ENCODE measurements at places on chromosomes 4 and X. TPM values are rescaled to one million over a fixed set of nuclear protein-coding genes. Genes with fewer than 3 reads are reported as not detected.

GRCh38 chrX:133516686-133517085, 101.4 kb upstream of the GPC4 start:
- DNase-seq, result no peak
- no peak overlapping the region for H3K27ac ChIP-seq
- no peaks in the 10 kb centered on the region for H3K27me3 ChIP-seq
- H3K36me3 ChIP-seq, result no peaks in the 10 kb centered on the region
- H3K4me1 ChIP-seq, result no peaks in the 10 kb centered on the region

Gene TXK
- 12.5 TPM for total RNA-seq

GRCh38 chr4:5715357-5715756, 4.4 kb downstream of the EVC start:
- no peak overlapping the region for H3K4me3 ChIP-seq
- no peak overlapping the region for H3K27ac ChIP-seq
- H3K4me1 ChIP-seq, result peaks cover 5% of the 10 kb centered on the region
- peaks cover 20% of the 10 kb centered on the region for H3K27me3 ChIP-seq
- peaks cover 1% of the 10 kb centered on the region for H3K36me3 ChIP-seq

Gene PRRG1
- total RNA-seq, result not detected

Gene F8A2
- total RNA-seq, result not detected

GRCh38 chr4:45869184-45869583, 254.7 kb downstream of the GABRG1 start:
- no peaks in the 10 kb centered on the region for H3K36me3 ChIP-seq
- no peaks in the 10 kb centered on the region for H3K27me3 ChIP-seq
- H3K4me3 ChIP-seq, result no peak overlapping the region
- no peak overlapping the region for H3K27ac ChIP-seq
- DNase-seq, result no peak
- no peaks in the 10 kb centered on the region for H3K4me1 ChIP-seq

- H3K27ac ChIP-seq, result no peak overlapping the region
- H3K4me1 ChIP-seq, result no peaks in the 10 kb centered on the region
- H3K4me3 ChIP-seq, result no peak overlapping the region
- DNase-seq, result no peak
- no peaks in the 10 kb centered on the region for H3K27me3 ChIP-seq
Measured at GRCh38 chr4:84647312-84647884, 64.5 kb downstream of the CDS1 start.

- no peak for DNase-seq
- H3K27ac ChIP-seq, result no peak overlapping the region
- no peaks in the 10 kb centered on the region for H3K36me3 ChIP-seq
- no peaks in the 10 kb centered on the region for H3K27me3 ChIP-seq
- no peaks in the 10 kb centered on the region for H3K4me1 ChIP-seq
Measured at GRCh38 chr4:85672116-85672515, 197.2 kb downstream of the ARHGAP24 start.

Gene ERCC6L
- 7.4 TPM for total RNA-seq

GRCh38 chr4:16265820-16266219, 39.5 kb upstream of the TAPT1 start:
- DNase-seq, result no peak
- no peaks in the 10 kb centered on the region for H3K36me3 ChIP-seq
- no peaks in the 10 kb centered on the region for H3K27me3 ChIP-seq
- no peak overlapping the region for H3K4me3 ChIP-seq
- no peak overlapping the region for H3K27ac ChIP-seq

- H3K4me3 ChIP-seq, result no peak overlapping the region
- peaks cover 5% of the 10 kb centered on the region for H3K4me1 ChIP-seq
- DNase-seq, result no peak
- no peak overlapping the region for H3K27ac ChIP-seq
Measured at GRCh38 chr4:37732526-37733186, 46.5 kb upstream of the RELL1 start.

Gene USP17L5
- total RNA-seq, result not detected

DNA sequence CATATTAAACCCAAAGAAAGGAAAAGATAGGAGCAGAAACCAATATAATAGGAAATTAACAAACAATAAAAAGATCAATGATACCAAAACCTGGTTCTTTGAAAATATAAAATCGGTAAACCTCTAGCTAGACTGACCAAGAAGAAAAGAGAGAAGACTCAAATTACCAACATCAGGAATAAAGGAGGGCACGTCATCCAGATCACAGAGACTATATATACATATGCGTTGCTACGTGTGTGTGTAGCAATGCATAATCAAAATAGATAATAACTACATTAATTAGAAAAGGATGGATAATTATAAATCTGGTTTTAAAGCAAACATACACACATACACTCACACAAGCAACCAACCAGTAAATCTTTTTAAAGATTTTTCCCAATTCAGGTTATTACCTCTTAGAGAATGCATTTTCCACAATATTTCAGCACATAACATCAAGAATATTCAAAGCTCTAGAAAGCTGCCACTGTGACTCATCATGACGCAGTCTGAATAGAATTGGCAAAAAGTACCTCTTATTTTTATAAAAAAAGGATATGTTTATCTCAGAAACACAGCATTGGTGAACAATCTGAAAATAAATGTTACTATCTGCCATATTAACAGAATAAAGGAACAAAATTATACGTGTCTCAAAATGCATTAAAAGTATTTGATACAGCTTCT, 41.4 kb upstream of the USP9X start:
- H3K27me3 ChIP-seq, result peaks cover 3% of the 10 kb centered on the region
- no peak for DNase-seq
- no peaks in the 10 kb centered on the region for H3K36me3 ChIP-seq
- no peaks in the 10 kb centered on the region for H3K4me1 ChIP-seq
- H3K27ac ChIP-seq, result no peak overlapping the region
- H3K4me3 ChIP-seq, result no peak overlapping the region

Gene ZNF141
- total RNA-seq, result 23.4 TPM

- no peak for DNase-seq
- H3K4me3 ChIP-seq, result no peak overlapping the region
- H3K27ac ChIP-seq, result no peak overlapping the region
- H3K4me1 ChIP-seq, result peaks cover 7% of the 10 kb centered on the region
- H3K27me3 ChIP-seq, result no peaks in the 10 kb centered on the region
Measured at GRCh38 chr4:39304651-39305050, 61.5 kb downstream of the RFC1 start.

Gene EFHC2
- total RNA-seq, result not detected

DNA sequence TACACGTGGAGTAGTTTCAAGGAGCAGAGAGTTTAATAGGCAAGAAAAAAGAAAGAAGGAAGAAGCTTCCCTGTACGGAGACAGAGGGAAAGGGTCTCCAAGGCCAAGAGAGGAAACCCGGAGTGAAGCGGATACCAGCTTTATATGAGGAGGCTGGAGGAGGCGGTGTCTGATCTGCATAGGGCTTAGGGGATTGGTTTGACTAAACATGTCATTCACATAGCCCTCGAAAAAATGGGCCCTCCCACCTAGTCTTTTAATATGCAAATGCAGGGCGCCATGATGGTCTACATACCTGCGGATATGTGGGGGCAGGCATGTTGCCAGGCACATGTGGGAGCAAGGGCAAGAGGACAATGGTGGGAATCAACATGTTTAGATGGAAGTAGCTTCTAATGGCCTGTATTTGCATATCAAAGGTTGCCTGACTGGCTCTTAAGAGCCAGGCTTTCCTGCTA, 103.1 kb upstream of the UGT8 start:
- H3K27ac ChIP-seq, result no peak overlapping the region
- no peak overlapping the region for H3K4me3 ChIP-seq
- H3K36me3 ChIP-seq, result no peaks in the 10 kb centered on the region
- no peaks in the 10 kb centered on the region for H3K27me3 ChIP-seq
- DNase-seq, result no peak

GRCh38 chrX:149648932-149649331, 17.3 kb upstream of the TMEM185A start:
- no peak overlapping the region for H3K27ac ChIP-seq
- H3K36me3 ChIP-seq, result no peaks in the 10 kb centered on the region
- H3K4me1 ChIP-seq, result peaks cover 6% of the 10 kb centered on the region

DNA sequence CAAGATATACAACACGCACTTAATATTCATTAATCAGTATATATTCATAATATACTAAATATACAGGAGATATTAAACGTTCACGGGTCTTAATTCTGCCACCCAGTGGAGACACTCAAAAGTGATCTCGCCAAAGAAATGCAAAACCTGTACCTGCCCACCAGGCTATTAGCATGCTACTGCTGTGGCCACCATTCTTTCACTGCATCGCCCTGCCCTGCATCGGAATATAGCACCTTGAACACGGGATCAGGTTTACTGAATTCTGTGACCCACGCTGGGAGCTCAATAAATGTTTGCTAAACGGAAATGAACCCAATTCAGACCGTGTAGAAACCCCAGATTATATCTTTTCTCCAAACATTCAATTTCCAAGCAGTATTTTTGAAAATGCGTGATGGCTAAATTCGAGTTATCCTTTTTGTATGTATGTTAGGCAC, 840 bp upstream of the CLCN3 start:
- H3K4me1 ChIP-seq, result peaks cover 64% of the 10 kb centered on the region
- no peaks in the 10 kb centered on the region for H3K27me3 ChIP-seq
- H3K36me3 ChIP-seq, result peaks cover 1% of the 10 kb centered on the region
- peak; percentile 35 for DNase-seq

Gene SPANXA2
- not detected for total RNA-seq

- no peak overlapping the region for H3K27ac ChIP-seq
- H3K4me3 ChIP-seq, result no peak overlapping the region
- H3K36me3 ChIP-seq, result no peaks in the 10 kb centered on the region
- H3K27me3 ChIP-seq, result no peaks in the 10 kb centered on the region
Measured at GRCh38 chr4:19510993-19511392, 740.7 kb upstream of the SLIT2 start.

GRCh38 chr4:76585897-76586360, 150.9 kb downstream of the SHROOM3 start:
- no peak for DNase-seq
- no peak overlapping the region for H3K4me3 ChIP-seq
- peaks cover 59% of the 10 kb centered on the region for H3K27me3 ChIP-seq
- H3K4me1 ChIP-seq, result no peaks in the 10 kb centered on the region
- H3K27ac ChIP-seq, result no peak overlapping the region

Gene PABPC1L2B
- not detected for total RNA-seq

Gene TEX11
- 0.12 TPM for total RNA-seq

- H3K27me3 ChIP-seq, result peaks cover 3% of the 10 kb centered on the region
- H3K4me3 ChIP-seq, result no peak overlapping the region
- no peaks in the 10 kb centered on the region for H3K4me1 ChIP-seq
Measured at GRCh38 chrX:12080265-12080664, 58.0 kb upstream of the FRMPD4 start.

Gene FABP2
- total RNA-seq, result not detected

- H3K36me3 ChIP-seq, result no peaks in the 10 kb centered on the region
- H3K4me1 ChIP-seq, result no peaks in the 10 kb centered on the region
- no peaks in the 10 kb centered on the region for H3K27me3 ChIP-seq
- no peak for DNase-seq
Measured at GRCh38 chrX:145292218-145292617, 44.9 kb downstream of the SPANXN1 start.

GRCh38 chr4:103451341-103451740, 253.2 kb upstream of the CENPE start:
- no peaks in the 10 kb centered on the region for H3K36me3 ChIP-seq
- no peak for DNase-seq

DNA sequence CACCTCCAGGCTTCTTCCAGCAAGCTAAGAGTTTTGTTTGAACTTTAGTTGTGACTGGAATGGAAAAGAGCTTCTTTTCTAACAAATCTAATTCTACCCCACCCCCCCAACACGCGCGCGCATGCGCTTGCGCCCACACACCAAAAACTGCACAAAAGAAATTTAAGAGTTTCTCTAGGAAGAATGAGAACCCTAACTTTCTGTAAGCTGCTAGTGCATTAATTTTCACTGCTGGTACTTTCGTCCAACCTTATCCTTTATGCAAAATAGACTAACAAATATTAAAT, 9.0 kb upstream of the INTU start:
- no peaks in the 10 kb centered on the region for H3K36me3 ChIP-seq
- DNase-seq, result no peak
- peaks cover 7% of the 10 kb centered on the region for H3K4me1 ChIP-seq
- H3K4me3 ChIP-seq, result peak overlapping the region; percentile 26
- H3K27ac ChIP-seq, result no peak overlapping the region
- H3K27me3 ChIP-seq, result peaks cover 30% of the 10 kb centered on the region

DNA sequence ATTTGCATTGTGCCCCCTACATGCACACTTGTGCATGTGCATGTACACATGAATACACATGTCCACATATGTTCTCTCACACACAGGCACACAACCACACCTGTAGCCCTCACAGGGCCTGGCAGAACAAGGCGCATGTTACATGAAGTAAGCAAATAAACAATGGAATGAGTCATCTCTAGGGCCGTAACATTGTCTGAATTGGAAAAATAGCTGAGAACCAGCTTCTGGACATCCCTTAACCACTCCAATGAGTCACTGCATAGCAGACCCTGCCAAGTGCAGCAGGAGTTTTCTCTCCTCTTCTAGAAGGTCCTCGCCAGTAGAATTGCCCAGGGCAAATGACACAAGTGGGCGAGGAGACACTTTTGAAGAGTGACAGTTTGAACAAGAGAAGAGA, 66.1 kb downstream of the MAGEA10 start:
- H3K4me3 ChIP-seq, result no peak overlapping the region
- DNase-seq, result no peak
- H3K27ac ChIP-seq, result no peak overlapping the region
- no peaks in the 10 kb centered on the region for H3K27me3 ChIP-seq

DNA sequence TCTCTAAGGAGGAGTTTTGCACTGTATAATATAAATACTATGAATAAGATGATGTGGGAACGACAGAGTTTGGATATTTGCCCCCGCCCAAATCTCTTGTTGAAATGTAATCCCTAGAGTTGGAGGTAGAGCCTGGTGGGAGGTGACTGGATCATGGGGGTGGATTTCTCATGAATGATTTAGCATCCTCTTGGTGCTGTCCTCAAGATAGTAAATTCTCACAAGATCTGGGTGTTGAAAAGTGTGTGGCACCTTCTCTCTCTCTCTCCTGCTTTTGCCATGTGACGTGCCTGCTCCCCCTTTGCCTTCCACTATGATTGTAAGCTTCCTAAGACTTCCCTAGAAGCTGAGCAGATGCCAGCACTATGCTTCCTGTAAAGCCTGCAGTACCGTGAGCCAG, 241.6 kb upstream of the ETNPPL start:
- peaks cover 9% of the 10 kb centered on the region for H3K4me1 ChIP-seq
- H3K27ac ChIP-seq, result no peak overlapping the region
- H3K4me3 ChIP-seq, result no peak overlapping the region
- no peak for DNase-seq
- H3K27me3 ChIP-seq, result no peaks in the 10 kb centered on the region

GRCh38 chr4:48024522-48024921, 8.0 kb downstream of the NIPAL1 start:
- peaks cover 2% of the 10 kb centered on the region for H3K27me3 ChIP-seq
- no peak overlapping the region for H3K27ac ChIP-seq
- peaks cover 13% of the 10 kb centered on the region for H3K4me1 ChIP-seq
- DNase-seq, result no peak
- no peak overlapping the region for H3K4me3 ChIP-seq

GRCh38 chr4:127237581-127237980, 395.2 kb upstream of the INTU start:
- no peak overlapping the region for H3K4me3 ChIP-seq
- no peaks in the 10 kb centered on the region for H3K36me3 ChIP-seq
- no peaks in the 10 kb centered on the region for H3K4me1 ChIP-seq
- no peak overlapping the region for H3K27ac ChIP-seq
- no peak for DNase-seq

DNA sequence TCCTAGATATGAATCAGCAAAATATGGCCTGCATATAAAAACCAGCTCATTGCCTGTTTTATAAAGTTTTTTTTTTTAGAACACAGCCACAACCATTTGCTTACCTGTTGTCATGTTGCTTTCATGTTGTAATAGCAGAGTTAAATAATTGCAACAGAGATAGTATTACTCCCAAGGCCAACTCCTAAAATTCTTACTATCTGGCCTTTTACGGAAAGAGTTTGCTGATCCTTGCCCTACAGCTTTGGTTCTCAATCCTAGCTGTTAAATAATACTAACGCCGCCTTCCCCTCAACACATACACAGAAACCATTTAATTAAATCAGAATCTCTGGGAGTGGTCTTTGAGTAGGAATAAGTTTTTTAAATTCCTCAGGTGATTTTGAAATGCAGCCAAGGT, 231.3 kb upstream of the TET2 start:
- DNase-seq, result no peak
- peaks cover 6% of the 10 kb centered on the region for H3K27me3 ChIP-seq
- no peak overlapping the region for H3K27ac ChIP-seq
- H3K4me1 ChIP-seq, result no peaks in the 10 kb centered on the region
